Left ventricle myocardium inferior (tissue), 1 donor: ENCODE measurements at places on chromosomes 13 and 19.
A peak's percentile ranks its signal among the peaks of the same experiment; 100 is the strongest.

DNA sequence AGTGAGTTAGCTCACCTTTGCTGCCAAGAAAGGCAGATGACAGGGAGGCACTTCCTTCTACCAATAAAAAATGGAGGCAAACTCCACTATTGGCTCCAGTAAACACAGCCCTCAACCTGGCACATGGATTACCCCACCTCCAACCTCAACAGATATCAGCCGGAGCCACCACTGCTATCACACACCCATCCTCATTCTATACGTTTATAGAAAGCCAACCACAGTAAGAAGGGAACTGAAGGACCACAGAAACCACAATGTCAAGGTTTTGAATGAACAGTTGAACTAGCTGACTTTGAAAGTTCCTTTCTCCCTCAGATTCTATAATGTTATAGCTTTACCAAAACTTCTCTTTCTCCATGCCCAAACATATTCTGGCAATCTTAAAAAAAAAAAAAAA is 526.2 kb downstream of the UQCRFS1 start:
- DNase-seq = no peak

- no peak for DNase-seq
Measured at GRCh38 chr19:50293263-50294004, 35.7 kb downstream of the KCNC3 start.

DNA sequence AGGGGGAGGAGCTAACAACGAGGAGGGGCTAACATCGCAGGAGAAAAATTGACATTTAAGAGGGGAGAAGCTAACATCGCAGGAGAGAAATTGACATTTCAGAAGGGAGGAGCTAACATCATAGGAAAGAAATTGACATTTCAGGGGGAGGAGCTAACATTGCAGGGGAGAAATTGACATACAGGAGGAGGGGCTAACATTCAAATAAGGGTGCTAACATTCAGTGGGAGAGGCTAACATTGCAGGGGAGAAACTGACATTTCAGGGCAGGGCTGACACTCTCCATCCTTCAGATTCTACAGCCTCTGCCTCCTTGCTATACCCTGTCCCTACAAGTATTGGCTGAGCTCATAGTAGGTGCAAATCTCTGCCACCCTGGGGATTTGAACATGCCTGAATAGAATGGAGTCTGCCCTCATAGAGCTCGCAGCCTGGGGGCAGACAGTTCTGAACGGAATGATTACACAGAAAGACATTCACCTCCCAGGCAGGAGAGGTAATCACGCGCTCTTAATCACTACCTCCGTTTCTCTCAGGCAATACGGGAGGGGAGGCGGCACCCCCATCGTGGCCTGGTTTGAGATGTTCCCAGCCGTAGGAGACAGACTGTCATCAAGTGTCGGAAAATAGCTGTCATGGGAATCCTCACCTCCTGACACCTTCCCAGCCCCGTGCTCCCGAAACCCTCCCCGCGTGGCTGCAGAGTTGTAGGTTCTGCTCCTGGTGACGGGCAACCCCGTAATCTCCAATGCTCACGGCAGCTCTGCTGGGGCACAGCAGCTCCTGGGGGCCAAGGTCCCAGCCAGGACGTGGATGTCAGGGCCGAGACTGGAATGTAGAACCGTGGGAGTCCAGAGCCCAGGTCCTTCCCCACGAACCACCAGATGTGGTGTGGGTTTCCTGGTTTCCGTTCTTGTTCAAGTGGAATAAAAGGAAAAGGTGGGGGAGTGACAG is 9.5 kb downstream of the GPR32 start:
- no peak for DNase-seq

GRCh38 chr13:78806457-78806856 is 147.5 kb upstream of the OBI1 start:
- DNase-seq = no peak

DNA sequence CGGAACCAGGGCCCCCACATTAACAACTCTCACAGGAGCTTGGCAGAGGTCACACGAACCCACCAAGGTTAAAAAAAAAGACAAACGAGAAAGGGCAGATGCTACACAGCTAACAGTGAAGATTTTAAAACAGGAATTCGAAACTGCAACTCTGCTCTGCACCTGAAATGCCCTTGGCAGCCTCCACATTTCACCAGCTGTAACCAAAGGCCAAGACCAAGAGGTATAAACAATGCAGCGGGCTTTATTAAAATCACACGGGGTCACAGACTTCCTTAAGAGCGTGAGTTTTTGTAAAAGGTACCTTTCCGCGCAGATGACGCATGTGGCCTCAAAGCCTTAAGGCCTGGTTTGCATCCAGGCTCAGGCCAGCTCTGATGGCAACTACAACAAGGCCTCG is 88.2 kb downstream of the STK24 start:
- no peak for DNase-seq

DNA sequence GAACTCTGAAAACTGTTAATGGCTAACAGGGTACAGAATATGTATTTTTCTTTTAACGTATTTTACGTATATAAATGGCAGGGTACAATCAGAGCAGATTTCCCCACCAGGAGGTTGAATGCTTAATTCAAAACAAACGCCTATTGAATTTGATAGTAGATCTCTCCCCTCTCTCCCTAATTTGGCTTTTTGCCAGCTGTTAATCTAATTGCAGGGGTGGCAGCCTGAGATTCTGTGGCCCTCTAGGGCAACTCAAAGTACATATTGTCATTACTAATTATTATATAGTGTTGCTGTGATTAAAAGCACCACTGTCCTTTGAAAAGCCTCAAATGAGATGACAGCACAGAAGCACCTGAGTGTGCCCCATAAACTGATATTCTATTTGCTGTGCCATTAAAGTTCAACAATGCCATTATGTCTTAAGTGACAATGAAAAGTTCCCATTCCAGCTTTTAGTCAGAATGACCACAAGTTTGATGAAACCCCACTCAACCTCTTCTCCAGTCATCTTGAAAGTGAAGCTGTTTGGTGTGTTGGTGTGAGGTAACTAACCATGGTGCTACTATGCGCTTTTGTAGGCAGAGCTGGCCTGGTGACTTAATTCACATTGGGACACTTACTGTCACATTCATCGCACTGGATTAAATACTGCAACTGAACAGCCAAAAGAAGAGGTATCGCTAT is 351.4 kb downstream of the KCNRG start:
- DNase-seq = no peak

DNA sequence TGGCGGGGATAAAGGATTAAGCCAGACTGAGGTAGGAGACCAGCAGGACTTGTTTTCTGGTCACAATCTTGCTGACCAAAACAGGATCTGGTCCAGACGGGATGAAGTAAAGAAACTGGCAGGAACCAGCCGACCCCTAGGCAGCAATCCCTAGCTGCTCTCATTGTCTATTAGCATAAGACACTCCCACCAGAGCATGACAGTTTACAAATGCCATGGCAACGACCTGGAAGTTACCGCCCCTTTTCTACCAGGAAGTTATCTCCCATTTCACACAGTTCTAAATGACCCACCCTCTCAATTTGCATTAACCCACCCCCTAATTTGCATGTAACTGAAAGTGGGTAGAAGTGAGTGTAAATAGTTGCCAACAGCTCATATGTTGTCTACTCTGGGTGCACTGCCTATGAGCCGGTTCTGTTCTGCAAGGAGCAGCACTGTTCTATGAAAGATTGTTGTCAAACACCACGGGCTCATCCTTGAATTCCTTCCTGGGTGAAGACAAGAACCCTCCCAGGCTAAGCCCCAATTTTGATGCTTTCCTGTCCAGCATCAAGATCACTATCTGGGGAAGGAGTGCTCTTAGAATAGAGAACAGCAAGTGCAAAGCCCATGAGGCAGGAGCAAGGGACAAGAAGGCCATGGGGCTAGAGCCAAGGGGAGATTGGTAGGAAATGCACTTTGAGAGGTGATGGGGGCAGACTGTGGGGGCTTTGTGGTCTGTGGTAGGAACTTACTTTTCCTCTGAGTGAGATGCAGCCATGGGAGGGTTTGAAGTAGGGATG is 13.9 kb upstream of the FBXO27 start:
- DNase-seq = no peak

DNA sequence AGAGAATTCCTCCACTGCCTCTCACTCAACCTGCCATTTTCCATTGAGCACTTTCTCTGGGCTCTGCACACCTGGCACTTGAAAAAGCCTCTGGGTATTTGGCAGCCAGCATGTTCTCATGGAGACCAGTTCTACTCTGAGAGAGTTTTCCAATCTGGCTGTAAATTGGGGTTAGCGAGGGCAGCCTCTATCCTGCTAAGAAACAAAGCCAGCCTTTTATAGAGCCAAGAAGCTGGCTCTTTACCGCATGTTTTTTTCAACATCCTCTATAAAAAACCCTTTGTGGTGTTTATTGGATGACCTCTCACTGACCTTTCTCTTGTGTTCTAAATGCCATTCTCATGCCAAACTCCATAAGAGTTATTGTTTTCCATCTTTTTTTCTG is 52.6 kb upstream of the RCBTB2 start:
- DNase-seq = no peak

DNA sequence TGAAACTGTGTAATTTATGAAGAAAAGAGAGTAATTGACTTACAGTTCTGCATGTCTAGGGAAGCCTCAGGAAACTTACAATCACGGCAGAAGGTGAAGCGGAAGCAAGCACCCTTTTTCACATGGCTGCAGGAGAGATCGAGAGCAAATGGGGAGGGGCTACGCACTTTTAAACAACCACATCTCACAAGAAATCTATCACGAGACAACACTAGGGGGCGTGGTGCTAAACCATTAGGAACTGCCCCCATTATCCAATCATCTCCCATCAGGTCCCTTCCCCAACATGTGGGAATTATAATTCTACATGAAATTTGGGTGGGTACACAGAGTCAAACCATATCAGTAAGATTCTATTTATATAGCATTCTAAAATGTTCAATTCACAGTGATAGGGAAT is 114.8 kb upstream of the TRPC4 start:
- no peak for DNase-seq

- no peak for DNase-seq
Measured at GRCh38 chr19:50759886-50760285, 10.4 kb upstream of the GPR32 start.

DNA sequence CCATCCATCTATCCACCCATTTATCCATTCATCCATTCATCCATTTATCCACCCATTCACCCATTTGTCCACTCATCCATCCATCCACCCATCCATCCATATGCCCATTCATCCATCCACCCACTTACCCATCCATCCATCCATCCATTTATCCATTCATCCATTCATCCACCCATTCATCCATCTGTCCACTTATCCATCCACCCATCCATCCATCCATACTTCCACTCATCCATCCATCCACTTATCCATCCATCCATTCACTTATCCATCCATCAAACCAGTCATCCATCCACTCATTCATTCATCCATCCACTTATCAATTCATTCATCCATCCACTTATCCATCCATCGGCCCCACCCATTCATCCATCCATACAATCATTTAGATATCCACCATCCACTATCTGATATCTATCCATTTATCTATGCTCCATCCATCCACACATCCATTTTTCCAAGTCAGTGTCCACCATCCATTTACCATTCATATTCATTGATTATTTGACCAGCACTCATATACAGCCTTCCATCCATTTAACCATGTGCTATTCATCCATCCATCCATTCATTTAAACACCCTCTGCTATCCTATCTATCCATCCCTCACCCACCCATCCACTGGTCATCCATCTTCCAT is 2.8 kb downstream of the TMEM221 start:
- no peak for DNase-seq

- no peak for DNase-seq
Measured at GRCh38 chr19:43300876-43301765, 31.8 kb upstream of the PSG9 start.

GRCh38 chr19:33447336-33448158 is 74.0 kb downstream of the CEBPG start:
- DNase-seq = peak; percentile 5

- peak; percentile 7 for DNase-seq
Measured at GRCh38 chr13:113969311-113969972, 4.4 kb downstream of the C13orf46 start.

DNA sequence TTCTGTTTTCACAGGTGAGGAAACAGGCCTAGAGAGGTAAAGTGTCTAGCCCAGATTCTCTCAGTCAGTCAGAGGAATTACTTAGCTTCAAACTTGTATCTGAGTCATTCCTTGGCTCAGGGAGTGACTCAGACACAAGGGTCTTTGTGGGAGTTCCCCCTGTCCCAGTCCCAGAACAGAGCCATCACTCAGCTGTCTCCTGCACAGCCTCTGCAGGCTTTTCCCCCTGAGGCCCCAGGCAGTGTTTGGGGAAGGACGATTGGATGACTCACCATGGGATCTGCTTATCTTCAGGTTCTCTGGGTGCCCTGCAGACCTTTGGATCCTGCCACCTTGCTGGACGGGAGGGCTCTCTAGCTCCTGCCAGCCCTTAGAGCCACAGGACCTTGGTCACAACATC is 13.2 kb downstream of the ZNF793 start:
- no peak for DNase-seq

GRCh38 chr13:94707400-94708021 is 4.8 kb downstream of the SOX21 start:
- no peak for DNase-seq

- no peak for DNase-seq
Measured at GRCh38 chr13:46775385-46776107, 21.4 kb downstream of the ESD start.

DNA sequence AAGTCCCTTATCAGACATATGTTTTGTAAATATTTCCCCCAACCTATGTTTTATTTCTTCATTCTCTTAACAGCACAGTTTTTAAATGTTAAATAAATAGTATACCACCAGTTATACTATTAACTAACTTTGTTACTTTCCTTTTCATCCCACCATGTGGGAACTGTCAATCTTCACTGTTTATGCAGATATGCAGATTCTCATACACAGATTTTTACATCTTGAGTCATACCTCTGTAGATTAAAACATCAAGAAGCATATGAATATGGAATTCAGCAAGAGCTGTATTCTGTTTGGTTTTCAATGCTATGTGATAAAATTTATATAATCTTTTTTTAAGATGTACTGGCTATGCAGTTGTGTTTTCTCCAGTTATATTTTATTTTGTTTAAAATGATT is 566.3 kb downstream of the LIG4 start:
- no peak for DNase-seq

GRCh38 chr19:49689133-49690078 is at the start of gene ADM5:
TSS of gene ADM5 (plus strand) at chr19:49689594. CDS start at chr19:49689838, 244 bp downstream.
- DNase-seq = peak; percentile 50

- no peak for DNase-seq
Measured at GRCh38 chr13:43682701-43683100, 104.1 kb downstream of the ENOX1 start.

- peak; percentile 28 for DNase-seq
Measured at GRCh38 chr19:41354343-41354953, 726 bp upstream of the TGFB1 start.

DNA sequence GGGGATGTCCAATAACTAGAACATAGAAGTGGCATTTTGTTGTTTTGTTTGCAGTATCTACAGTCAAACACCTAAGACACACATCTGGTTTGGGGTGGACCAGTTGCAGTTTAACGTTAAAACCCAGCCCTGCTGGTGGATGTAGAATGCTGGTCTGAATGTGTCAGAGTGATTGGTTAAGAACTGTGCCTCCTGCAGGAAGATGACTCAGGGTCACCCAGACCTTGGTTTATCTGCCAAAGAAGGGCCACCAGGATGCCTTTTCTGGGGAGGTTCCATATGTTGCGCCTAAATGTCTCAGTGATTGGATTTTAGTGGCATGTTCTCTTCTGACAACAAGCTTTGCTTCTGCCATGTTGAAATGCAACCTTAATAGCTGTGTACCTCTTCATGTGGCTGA is 23.1 kb downstream of the ZNF536 start:
- DNase-seq = no peak
